Effector CD4-positive, alpha-beta T cell (primary cell): ENCODE measurements at places on chromosomes 6 and 20.

DNA sequence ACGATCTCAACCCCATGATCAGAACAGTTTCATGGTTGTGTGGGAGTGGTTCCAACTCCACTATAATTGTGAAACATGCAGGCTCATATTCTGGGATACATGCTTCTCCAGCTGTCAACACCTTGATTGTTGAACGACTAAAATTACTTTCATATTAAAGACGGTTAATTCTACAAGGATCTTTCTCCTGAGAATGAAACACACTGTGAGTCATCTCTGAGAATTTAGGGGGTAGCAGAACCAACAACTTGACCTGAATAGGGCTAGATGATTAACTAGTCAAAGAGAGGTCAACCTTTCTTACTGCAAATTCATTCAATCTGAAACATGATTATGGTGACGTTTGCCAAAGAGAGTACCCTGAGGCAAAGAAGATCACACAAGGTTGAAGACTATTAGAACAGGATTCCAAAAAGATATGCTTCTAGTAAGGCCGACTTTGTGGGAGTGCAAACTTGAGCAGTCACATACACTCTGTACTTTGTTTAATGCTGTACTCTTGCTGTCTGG, 175.2 kb upstream of the CITED2 start:
- no peak for DNase-seq

DNA sequence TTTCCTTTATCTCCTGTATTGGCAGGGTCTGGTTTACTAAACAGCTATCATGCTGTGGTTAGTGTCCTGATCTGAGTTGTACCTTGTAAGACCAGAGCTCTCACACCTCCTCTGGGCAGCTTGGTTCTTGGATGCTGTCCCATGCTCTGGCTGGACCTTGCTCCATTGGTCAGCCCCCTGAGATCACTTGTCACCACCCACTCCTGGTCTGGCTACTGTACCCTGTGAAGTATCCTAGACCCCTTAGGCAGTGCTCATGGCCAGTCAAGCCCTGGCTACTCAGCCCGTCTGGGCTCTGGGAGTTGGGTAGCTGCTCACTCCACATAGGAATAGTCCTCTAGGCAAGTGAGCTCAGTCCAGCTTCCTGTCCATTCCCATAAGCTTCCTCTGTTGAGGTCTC, 31.1 kb downstream of the ADGRF4 start:
- no peak for DNase-seq

GRCh38 chr6:16901782-16902181, 140.5 kb upstream of the ATXN1 start:
- DNase-seq, result no peak

- no peak for DNase-seq
These were observed 173.6 kb upstream of the SGK1 start for GRCh38 chr6:134491477-134491876.

GRCh38 chr20:35299780-35300179, 7.6 kb upstream of the FAM83C start:
- DNase-seq, result no peak

DNA sequence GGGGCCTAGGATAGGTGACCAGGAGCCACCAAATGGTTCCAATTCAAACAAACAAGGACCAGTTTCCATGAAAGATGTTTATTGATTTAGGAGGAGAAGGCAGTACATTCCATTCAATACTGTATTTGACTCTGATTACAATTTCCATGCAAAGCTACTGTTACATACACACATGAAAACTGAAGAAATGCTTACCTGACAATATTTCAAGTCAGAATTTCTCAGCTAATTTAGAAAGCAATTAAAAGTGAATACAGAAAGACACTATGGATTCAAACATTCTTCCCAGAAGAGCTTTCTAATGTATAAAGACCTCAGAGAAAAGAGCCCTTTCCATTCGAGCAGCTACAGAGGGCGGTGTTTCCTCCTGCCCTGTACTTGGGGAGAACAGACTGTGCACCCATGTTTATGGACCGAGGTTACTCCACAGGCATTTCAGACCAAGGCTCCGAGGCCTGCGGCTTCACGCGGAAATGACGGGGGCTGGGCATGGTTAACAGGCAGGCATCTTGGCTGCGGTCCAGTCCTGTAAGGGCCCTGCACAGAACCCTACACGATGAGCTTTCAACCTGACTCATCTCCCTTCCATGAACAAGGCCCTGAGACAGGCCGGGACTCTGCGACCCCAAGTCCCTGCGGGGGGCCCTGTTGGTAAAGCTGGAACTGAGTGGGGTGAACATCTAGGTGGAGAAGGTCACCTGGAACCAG, 25.7 kb upstream of the TCFL5 start:
- no peak for DNase-seq

- no peak for DNase-seq
These were observed 335.7 kb upstream of the HSF2 start for GRCh38 chr6:122063761-122064160.

GRCh38 chr6:105112577-105112976, 67.2 kb downstream of the POPDC3 start:
- no peak for DNase-seq

DNA sequence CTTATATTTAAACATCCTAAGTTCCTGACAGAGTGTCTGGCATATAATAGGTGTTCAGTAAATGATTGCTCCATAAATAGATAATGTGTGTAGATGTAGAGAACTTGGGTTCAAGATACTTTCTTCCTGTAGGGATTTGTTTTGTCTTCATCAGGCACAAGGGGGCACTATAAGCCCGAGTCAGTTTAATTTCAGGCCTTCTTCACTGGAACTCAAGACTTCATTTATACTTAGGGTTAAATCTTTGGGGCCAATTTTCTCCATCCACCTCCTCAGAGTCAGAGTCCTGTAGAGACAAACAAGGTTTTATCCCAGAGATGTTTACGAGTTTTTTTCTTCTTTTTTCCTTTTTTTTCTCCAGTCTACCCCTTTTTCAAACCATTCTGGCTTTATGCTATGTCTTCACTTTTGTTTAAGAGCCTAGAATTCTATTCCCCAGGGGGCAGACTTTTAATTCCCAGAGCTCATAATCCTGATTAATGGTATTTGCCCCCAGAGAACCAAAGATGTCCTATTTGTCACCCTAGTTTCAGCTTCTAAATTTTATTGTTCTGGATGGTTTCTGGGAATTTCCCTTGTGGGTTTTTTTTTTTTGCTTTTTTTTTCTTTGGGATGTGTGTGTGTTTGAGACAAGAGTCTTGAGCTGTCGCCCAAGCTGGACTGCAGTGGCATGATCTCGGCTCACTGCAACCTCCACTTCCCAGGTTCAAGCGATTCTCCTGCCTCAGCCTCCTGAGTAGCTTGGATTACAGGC, 88.4 kb downstream of the HFE start:
- DNase-seq, result no peak

- DNase-seq, result no peak
These were observed 403.6 kb downstream of the PLCB1 start for GRCh38 chr20:8535403-8536261.

GRCh38 chr6:40249935-40250334, 315.7 kb upstream of the MOCS1 start:
- no peak for DNase-seq

DNA sequence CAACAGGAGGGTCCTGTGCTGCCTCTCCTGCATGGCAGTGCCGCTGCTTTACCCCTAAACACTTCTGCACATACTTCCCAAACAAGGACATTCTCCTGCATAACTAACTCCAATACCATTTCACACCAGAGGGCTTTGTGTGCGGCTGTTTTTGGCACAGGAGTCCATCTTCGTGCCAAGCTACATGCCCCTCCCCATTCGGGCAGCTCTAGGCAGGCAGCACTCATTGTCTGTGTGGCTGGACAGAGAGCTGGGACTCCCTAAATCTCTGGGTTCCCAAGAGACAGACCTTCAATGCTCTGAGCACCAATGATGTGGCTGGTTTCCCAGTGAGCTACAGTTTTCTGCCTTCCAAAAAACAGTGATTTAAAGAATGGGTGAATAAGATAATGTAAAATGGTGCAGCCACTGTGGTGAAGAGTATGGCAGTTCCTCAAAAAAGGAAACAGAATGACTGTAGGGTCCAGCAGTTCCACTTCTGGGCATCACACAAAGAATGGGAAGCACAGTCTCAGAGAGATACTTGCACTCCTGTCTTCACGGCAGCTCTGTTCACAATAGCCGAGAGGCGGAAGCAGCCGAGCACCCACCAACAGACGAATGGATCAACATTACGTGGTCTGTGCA, 80.3 kb upstream of the DUSP22 start:
- no peak for DNase-seq

DNA sequence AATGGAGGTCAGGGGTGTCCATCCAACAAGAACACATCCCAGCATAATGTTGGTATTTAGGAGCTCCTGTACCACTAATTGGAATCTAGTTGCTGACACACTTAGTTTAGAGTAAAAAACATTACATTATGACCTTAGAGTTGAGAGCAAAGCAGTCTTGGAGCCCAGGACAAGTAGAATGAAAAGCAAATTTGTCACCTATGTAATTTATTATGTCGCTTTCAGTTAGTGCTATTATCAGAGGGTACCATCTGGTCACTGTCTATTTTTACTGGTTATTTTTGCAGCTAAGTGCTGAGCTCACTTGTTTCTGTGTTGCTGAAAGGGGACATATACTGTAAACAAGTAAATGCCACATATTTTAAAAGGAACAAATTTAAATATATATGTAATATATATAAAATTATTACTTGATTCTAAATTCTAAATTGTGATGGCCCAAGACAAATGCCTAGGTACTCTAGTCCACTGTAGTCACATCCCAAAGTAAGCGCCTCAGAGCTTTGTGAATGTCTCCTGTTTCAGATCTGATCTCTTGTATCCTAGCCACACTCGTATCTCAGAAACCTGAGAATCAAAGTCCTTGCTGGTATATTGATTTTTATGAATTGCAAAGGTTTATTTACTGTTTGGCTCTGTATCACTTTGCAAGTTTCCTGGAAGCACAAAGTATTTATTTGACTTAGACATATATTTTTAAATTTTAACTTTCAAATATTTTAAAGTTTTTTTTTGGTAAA, 148.6 kb upstream of the MAN1A1 start:
- DNase-seq, result no peak

- no peak for DNase-seq
These were observed 14.3 kb upstream of the TSBP1 start for GRCh38 chr6:32386040-32386439.

GRCh38 chr6:70072540-70073179, 206.3 kb downstream of the COL19A1 start:
- no peak for DNase-seq

DNA sequence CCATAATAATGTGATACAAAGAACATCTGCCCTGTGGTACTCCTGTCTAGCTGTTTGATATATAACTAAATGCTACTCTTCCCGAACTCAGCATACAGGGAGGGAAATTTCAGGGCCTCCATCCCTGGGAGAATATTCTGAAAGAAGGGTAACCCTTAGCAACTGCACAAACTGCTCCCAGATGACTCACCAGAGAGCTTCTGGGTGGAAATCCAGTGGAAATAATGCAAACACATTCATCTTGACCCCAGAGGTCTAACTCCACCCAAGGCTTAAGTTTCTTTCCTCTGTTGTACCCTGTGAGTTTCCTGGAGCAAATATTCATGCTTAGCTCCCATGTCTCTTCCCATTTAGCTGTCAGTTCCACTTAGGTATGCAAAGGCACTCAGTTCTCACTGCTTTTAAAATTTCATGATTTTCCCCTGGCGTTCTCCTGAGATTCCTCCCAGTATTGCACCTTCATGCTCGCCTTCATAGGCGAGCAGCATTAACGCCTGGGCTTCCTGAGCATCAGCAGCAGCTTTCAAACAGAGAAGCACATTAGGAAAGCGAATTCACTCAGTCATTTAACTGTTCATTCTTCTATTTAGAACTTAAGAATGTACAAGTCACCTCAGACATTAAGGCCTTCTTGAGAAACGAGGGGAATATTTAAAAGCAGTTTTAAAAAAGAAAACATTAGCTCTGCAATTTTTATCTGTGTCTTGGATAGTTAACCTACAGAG, 43.8 kb upstream of the LAMA4 start:
- DNase-seq, result no peak

DNA sequence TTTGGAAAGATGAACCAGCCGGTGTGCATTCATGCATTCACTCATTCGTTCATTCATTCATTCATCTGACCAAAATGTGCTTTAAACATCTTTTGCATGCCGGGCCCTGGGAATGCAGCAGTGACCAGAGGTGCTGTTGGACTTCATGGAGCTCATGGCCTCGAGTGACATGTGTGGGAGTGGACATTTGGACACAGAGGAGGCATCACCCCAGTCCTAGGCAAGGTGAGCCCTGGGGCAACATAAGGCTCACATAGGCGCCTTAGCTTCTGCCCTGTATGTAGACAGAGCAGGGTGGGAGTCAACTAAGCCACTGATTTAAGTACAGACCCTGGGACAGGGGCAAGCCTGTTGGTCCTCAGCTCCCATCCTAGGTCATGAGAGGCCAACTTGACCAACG, 71.6 kb downstream of the STK35 start:
- no peak for DNase-seq

DNA sequence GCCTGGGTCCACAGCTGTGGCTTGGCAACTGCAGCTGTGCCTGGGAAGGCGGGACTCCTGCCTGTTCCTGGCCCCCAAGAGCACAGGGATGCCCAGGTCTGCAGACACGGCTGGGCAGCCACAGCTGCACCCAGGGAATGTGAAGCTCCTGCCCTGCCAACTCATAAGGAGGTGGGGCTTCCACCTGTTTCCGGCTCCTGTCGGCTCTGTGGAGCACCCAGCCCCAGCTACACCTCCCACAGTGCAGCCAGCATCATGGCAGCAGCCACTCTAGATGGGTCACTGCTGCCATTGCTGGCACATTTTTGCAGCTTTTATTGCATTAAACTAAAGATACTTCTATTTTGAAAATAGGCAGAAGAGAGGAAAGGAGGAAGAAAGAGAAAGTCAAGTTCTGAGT, 207.9 kb downstream of the SAMD5 start:
- no peak for DNase-seq

- no peak for DNase-seq
These were observed 29.5 kb downstream of the MTHFD1L start for GRCh38 chr6:150894935-150895552.

DNA sequence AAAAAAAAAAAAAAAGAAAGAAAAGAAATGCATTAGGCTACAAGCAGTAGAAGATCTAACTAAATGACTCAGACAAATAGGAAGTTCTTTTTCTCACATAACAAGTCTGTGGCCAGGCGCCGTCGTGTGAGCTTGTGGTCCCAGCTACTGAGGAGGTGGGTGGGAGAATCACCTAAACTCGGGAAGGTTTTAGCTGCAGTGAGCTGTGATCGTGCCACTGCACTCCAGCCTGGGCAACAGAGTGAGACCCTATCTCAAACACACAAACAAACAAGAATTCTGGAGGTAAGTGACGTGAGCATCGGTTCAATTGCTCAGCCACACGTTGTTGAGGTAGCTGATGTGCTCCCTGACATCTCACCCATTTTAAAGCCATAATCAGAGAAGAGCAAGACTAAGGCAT, 37.9 kb upstream of the SLC23A2 start:
- DNase-seq, result no peak
